ENCODE measurements at places on chromosomes 11 and 22. TPM values are rescaled to one million over a fixed set of nuclear protein-coding genes. Genes with fewer than 3 reads are reported as not detected.

The SERGEF gene
- total RNA-seq: 21.8 TPM

The CYP2D6 gene
- total RNA-seq: 0.19 TPM

The MYBPC3 gene
- not detected for total RNA-seq

The USH1C gene
- not detected for total RNA-seq

The CATSPER1 gene
- 0.09 TPM for total RNA-seq

The SCARF2 gene
- 17.2 TPM for total RNA-seq

The PRR33 gene
- total RNA-seq: not detected

The TYMP gene
- total RNA-seq: 20.4 TPM

The DRICH1 gene
- total RNA-seq: 0.09 TPM

The PRODH gene
- under 0.01 TPM for total RNA-seq

The SPTBN2 gene
- 21.5 TPM for total RNA-seq

The FOLR2 gene
- not detected for total RNA-seq

The MS4A4A gene
- total RNA-seq: not detected

The XRCC6 gene
- total RNA-seq: 329 TPM

The PDHX gene
- 19.2 TPM for total RNA-seq

The PANX2 gene
- 0.75 TPM for total RNA-seq

Measured in endothelial cell of coronary artery (primary cell).